ENCODE measurements at places on chromosomes 1 and 21.

DNA sequence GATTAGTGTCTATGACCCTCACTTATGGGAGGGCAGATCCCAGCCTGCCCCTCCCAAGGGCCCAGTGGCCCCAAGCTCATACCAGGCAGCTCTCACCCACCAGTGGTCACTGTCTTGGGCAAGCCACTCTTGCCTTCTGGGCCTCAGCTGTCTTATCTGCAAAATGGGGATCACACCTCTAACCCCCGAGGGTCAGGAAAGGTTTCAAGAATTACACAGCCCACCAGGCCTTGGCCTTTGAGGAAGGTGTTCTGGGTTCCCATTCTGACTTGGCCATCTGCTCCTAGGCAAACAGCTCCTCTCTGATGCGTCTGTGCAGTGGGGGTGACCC, 16.8 kb downstream of the RUNX3 start:
- DNase-seq = no peak

DNA sequence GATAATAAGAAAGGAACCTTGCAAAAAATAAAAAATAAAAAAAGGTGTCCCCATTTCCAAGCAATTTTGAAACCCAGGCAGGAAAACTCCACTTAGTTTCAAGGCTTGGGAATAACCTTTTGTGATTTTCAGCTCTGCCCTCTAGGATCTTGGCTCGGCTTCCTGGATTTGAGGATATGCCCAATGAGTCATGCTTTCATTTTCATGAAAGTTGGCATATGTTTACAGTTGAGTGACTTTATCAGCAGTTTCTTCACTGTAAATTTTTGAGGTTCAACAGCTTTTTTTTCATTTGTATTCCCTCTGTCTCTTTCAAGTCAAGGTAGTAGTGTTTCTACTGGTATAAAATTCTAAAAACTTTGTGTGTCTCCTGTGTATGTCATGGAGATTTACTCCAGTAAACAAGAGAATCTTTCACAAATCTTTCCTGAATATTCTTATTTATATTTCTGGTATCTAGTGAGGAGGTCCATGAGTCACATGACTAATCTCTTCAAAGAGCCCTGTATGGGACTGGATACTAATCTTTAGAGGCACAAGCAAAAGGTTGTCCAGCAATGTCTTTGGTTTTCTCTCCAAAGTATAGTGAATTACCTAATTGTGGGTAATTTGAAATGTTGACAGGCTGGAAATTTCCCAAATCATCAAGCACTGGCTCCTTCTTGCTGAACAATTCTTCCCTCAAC, 335.3 kb downstream of the BRINP2 start:
- no peak for DNase-seq

DNA sequence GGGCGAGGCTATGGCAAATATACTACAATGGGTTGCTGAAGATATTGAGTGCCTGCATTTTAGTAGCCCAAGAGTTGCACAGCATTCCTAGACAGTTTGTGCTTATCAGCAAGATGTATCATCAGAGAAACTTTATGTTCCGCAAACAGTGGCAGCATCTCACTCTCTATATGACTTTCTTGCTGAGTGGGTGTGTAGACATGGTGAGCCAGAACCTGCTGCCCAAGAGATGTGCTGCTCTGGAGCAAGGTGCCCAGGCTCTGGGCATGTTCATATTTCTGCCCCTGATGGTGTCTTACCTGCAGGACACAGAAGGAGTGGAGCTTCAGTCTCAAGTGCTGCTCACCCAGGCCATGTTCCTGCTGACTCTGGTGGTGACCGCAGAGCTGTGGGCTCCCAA, 8.2 kb upstream of the RGSL1 start:
- DNase-seq = no peak

- no peak for DNase-seq
Measured at GRCh38 chr1:88980870-88981269, 11.6 kb downstream of the KYAT3 start.

Measured in skeletal muscle cell (primary cell).